A172 (cell line): ENCODE measurements at places on chromosomes 2 and 18. TPM values are rescaled to one million over a fixed set of nuclear protein-coding genes. Genes with fewer than 3 reads are reported as not detected.

DNA sequence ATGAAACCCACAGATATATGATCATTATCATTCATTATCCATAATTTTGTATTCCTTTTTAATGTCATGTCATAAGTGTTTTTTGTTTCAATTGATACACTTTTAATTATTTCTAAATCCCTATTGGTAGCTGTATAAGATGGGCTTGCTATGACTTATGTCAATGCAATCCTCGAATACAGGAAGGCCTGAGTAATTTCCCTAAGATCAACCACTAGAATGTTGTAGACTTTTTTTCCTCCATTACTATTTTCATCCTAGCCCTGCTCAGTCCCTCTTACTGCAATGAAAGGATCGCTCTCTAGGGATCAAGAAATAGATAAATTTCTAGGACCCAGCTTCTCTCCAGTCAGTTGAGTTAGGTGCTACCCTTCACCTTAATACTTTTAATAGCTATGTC is 186.3 kb downstream of the KCNE4 start:
- DNase-seq: no peak

- peak; percentile 22 for DNase-seq
Observed at GRCh38 chr2:75632091-75632701, 14.4 kb upstream of the MRPL19 start.

- DNase-seq: no peak
Observed at GRCh38 chr2:66233981-66234380, 200.9 kb upstream of the MEIS1 start.

DNA sequence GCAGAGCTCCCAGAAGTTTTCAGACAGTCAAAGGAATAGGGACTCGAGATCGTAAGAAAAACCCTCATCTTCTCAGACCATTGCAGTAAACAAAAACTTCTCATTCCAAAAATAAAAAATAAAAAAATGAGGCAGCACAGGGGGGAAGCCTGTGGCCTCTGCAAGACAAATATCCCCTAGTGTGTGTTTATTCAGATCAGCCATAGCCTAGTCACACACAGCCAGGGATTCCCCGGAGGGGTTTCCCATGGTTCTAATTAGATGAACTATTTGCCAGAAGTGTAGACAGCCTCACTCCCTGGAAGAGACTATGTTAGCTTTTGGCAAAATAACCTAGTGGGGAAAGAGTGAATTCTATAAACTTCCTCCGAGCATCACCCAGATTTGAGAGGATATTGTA is 122.9 kb upstream of the KLF7 start:
- no peak for DNase-seq

C2orf80 gene
- total RNA-seq: not detected in 2 replicates

GNLY gene
- not detected in 2 replicates for total RNA-seq

LGALSL gene
- total RNA-seq: 7.6 and 20.3 TPM in 2 replicates

DNA sequence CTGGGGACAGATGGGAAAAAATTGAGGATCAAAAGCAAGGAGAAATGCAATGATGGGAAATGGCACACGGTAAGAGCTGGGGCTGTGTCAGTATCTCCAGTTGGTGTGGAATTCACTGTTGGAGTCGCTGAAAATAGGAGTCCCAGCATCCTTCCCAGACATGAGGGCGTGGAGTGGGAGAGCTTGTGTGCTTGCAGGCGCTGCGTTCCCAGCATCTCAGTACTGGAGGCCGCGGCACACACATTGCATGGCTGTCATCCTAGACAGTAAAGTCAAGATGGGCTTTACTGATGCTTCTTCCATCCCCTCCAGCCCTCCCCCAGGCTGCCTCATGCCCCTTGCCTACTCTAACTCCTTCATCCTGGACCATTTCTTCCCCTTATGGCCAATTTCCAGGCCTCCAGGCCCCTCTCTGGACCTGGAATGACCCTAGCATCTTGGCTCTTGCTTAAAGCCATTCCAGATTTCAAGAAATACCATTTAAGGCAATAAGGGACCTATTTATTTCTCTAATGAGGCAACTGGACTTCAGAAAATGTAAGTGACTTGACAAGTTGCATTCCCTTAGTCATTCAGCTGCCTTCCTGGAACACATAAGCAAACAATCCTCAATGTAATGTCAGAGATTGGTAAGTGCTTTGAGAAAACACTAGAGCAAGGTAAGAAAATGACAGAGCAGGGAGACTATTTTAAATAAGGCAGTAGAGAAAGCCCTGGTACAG is 70.5 kb upstream of the TTC39C start:
- DNase-seq: no peak
